ENCODE measurements at places on chromosomes 6 and 20.
A peak's percentile ranks its signal among the peaks of the same experiment; 100 is the strongest.

- no peak for DNase-seq
Observed at GRCh38 chr6:116402108-116402937, 31.6 kb downstream of the DSE start.

DNA sequence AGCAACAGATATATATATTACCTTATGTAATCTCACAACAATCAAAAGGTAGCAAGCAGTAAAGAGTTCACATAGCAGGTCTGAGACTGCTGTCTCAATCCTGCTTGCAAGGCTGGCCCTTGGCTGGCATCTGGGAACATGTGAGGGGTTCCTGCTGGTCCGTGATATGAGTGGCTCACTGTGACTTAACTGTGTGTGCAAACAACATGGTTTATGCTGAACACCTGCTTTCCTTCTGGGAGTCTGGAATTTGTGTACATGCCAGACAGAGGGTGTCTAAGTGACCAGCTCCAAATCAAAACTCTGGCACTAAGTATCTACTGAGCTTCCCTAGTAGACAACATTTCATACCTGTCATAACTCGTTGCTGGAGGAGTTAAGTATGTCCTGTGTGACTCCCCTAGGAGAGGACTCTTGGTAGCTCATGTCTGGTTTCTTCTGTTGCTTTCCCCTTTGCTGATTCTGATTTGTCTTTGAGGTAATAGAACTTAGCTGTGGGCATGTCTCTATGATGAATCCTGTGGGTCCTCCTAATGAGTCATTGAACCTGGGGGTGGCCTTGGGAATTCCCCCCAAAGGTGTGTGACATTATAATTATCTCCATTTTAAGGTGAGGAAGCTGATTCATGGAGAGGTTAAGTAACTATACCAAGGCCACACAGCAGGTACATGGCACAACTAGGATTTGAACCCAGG is 131.6 kb upstream of the NEDD9 start:
- no peak for DNase-seq

DNA sequence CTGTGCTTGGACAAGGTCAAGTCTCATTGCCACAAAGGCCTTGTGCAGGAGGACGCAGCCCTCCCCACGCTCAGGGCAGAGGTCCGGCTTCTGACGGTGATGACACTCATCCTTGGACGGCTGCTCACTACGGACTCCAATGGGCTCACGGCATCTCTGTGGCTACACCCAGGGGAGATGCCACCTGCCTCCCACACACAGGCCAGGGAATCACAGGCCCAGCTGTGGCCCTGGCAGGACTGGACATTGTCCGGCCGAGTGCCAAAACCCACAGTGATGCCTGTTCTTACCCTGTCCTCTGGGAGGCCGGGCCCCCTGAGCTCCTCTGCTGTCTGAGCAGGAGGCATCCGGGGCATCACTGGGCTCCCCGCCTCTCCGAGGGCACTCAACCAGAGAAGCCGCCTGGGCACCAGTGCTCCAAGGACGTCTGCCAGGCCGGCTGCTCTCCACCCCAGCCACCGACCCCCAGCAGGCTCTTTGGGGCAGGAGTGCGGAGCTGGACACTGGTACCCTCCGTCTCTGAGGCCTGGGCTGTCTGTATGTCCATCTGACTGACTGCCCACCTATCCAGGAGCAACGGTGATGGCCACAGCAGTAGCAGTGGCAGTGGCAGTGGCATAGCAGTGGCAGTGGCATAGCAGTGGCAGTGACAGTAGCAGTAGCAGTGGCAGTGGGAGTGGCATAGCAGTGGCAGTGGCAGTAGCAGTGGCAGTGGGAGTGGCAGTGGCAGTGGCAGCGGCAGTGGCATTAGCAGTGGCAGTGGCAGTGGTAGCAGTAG is 1.9 kb downstream of the RBBP8NL start:
- no peak for DNase-seq

GRCh38 chr6:163579111-163579879 is 164.8 kb downstream of the QKI start:
- DNase-seq: no peak

DNA sequence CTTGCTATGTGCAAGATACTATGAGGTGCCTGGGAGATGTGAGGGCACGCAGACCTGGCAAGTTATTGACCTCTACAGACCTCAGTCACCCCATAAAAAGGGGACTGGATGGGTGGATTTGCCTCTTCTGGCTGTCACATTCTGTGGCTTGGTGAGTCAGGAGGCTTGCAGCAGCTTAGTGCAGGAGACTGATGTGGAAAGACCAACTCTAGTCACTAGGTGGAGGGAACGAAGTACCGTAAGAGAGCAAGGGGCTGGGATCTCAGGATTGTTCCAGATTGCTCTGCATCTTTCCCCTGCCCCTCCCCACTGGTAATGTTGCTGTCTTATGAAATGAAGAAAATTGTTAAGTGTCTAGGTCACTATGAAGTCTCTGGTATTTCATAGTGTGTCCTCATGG is 3.3 kb downstream of the MAPRE1 start:
- no peak for DNase-seq

DNA sequence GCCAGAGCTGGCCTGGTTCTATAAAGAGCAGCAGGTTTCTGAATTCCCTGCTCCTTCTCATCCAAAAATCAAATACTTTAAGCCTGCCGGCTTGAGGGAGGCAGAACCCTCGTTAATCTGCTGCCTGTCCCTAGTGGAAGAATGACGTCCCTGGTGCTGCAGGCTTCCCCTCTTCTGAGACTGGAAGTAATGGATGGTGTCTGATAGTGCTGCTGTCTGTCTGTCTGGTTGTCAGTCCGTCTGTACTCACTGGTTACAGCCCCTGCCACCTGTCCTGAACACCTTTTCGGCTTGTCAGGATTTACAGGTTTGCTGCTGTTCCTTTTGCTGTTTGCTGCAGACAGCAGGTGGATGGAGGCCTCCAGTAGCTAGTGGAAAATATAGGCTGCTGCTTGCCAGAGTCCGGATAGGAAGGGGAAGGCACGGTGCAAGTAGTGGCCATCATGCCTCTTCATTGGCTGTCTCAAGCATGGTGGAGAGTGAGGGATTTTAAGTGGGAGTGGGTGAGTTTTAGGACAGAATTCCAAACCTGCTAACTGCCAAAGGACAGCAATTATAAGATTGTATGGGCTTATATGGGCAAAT is 2.5 kb downstream of the RIMS1 start:
- no peak for DNase-seq

- no peak for DNase-seq
Observed at GRCh38 chr20:48905297-48905647, 16.2 kb upstream of the ARFGEF2 start.

GRCh38 chr6:61711849-61712248 is 574.2 kb downstream of the KHDRBS2 start:
- DNase-seq: no peak

DNA sequence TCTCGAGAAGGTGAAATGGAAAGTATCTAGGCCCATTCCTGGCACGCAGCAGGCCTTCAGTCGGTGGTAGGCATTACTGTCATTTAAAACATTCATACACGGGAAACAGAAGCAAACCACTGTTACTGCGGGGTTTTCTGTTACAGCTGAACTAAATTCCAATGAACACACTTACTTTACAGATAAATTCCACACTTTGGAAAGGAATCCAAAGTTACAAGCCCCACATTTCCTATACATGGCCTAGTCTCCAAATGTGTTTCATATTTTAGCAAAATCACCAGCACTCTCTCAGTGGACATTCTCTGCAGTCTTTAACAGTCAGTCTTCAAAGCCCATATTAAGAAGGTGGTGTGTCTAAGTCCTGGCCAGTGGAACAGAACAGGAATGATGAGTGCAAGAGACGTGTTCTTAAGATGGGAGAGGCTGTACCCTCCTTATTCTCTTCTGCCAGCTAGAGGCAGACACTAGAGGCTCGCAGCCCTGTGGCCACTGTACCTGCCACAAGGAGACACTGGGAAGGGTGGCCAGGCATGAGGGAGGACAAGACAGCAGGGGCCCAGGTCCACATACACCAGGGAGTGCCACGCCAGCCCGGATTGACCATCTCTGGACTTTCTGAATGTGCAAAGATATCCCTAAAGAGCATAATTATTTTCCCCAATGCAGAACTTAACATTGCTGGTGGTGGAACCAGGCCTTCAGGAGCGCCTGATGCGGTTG is 76.4 kb downstream of the CDC5L start:
- DNase-seq: no peak

DNA sequence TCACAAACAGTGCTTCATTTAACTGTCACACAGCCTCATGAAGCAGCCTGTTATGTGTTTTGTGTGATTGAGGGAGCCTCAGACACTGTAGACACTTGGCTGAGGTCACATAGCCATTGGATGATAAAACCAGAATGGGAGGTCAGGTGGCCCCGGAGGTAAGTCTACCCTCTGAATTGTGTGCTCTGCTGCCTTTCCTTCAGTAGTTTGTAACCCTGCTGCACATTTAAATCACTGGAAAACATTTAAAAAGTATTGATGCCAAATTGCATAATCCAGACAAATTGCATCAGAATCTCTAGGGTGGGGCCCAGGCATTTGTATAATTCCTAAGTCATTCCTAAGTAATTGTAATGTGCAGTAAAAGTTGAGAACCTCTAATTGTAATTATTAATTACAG is 85.2 kb upstream of the ECI2 start:
- no peak for DNase-seq

DNA sequence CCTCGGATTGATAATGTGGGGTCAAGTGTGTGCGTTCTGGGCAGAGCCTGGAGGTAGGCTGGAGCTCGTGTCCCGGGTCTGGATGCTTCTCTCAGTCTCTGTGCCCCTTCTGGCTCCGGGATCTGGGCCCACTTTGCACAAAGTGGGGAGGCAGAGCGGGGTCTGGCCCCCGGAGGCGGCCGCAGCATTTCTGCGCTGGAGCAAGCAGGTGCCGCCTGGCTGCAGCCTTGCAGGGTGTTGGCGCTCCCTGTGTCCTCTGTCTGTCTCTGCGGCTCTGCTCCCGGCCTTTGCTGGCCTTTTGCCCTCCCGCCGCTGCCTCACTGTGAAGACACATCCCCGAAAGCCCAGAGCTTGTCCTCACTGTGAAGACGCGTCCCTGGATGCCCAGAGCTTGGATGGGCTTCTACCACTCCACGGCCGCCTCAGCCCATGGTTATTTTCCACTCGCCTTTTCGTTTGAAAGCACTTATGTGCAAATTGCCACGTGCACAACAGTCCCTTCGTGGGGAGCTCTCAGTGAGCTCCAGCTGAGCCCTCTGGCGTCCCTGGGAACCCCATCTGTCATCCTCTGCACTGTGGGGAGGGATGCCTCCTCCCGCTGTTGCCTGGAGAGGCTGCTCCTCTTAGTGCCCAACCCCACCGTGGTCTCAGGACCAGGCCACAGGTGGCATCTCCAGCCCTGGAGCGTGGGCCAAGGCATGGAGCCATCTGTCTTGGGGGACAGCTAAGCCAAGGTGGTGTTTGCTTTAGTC is 17.4 kb downstream of the SLCO4A1 start:
- no peak for DNase-seq

GRCh38 chr6:33977606-33978411 is 168.1 kb downstream of the GRM4 start:
- DNase-seq: no peak

GRCh38 chr6:19180348-19181072 is 656.7 kb upstream of the ID4 start:
- no peak for DNase-seq

- no peak for DNase-seq
Observed at GRCh38 chr20:21411725-21412124, 14.4 kb upstream of the NKX2-4 start.

- DNase-seq: peak; percentile 47
Observed at GRCh38 chr20:62219992-62220665, at the start of gene HRH3. TSS of gene HRH3 (minus strand) at chr20:62220278. CDS start at chr20:62219970, 308 bp downstream.

- no peak for DNase-seq
Observed at GRCh38 chr20:3276680-3277015, 37.7 kb upstream of the SLC4A11 start.

DNA sequence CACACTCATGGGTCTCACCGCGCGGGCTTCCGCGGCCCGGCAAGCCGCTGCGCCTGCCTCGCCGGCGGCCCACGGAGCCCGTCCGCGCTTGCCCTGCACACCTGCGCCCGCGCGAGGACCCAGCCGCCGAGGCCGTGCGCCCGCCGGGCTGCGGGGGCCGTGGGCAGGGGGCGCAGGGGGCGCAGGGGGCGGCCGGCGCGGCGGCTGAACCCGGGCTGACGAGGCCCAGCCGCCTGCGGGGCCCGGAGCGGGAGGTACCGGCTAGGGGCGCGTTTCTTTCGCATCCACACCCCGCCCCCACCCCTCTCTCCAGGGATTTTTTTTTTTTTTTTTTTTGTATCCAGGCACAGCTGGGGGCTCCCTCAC is 43.8 kb upstream of the OSTM1 start:
- no peak for DNase-seq

GRCh38 chr20:40920291-40920690 is 108.3 kb upstream of the TOP1 start:
- DNase-seq: no peak
